ENCODE measurements at places on chromosomes 1 and 21. TPM values are rescaled to one million over a fixed set of nuclear protein-coding genes. Genes with fewer than 3 reads are reported as not detected.

Gene AMY2A
- not detected for total RNA-seq

Gene SDC3
- total RNA-seq, result 25.6 TPM

Gene KRTAP21-2
- total RNA-seq, result not detected

Gene CRNN
- not detected for total RNA-seq

Gene ASTN1
- 0.23 TPM for total RNA-seq

Gene S100A14
- total RNA-seq, result 11.2 TPM

Gene FMO5
- total RNA-seq, result 0.29 TPM

Gene CTSK
- total RNA-seq, result 2.0 TPM

Gene KRTAP12-2
- total RNA-seq, result not detected

Gene GJA9
- not detected for total RNA-seq

Gene SPATA45
- not detected for total RNA-seq

Gene LCE1C
- not detected for total RNA-seq

Gene RAB25
- 47.5 TPM for total RNA-seq

Gene MROH9
- total RNA-seq, result not detected

Gene MRPS21
- 55.5 TPM for total RNA-seq

Gene LRRN2
- total RNA-seq, result 5.4 TPM

Gene AHCTF1
- total RNA-seq, result 21.3 TPM

Gene PYHIN1
- total RNA-seq, result not detected

Gene CNR2
- not detected for total RNA-seq

Gene SLC5A9
- total RNA-seq, result not detected

Gene NCAM2
- not detected for total RNA-seq

Gene AGBL4
- total RNA-seq, result not detected
